ENCODE measurements at places on chromosomes 11 and 22.
A peak's percentile ranks its signal among the peaks of the same experiment; 100 is the strongest.

DNA sequence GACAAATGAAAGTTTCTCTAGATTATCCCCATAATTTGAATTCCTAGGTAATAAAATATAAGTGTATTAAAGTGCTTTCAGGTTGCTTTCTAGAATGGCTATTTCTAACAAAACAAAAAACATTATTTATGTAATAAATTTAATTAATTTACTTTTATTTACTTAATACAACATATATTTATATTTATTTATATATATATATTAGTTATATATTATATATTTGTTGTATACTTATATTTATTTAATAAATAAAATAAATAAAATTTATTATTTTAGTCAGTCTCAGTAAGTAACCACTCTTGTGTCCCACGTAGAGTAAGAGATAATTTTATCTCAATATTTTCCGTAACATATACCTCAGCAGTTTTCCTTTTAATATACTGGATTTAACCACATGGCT lies 1031.6 kb upstream of the CNTN5 start:
- no peak for DNase-seq

GRCh38 chr11:115539844-115540243 lies 35.6 kb upstream of the CADM1 start:
- DNase-seq, result no peak

DNA sequence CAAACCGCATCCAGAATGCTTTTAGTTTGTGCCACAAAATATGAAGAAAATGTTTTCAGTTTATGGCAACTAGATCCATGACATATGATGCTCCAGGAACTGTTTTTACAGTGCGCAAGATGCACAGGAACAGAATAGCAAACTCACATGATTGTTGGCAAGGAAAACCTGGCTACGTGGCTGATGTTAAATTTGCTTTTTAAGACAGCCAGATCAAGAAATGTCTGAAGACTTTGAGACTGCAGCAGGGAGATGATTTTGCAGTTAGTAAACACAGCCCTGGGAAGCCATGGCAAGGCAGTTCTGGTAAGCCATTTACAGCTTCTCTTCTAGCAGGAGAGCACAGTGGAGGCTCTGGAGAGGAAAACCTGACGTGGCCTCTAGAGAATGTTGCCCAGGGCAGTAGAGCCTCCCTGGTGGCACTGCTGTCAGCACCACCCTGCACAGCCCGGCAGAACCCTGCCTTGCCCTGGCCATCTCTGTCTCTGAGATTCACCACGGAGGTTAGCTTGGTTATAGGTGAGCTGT lies 69.8 kb upstream of the TNRC6B start:
- DNase-seq, result peak; percentile 23

DNA sequence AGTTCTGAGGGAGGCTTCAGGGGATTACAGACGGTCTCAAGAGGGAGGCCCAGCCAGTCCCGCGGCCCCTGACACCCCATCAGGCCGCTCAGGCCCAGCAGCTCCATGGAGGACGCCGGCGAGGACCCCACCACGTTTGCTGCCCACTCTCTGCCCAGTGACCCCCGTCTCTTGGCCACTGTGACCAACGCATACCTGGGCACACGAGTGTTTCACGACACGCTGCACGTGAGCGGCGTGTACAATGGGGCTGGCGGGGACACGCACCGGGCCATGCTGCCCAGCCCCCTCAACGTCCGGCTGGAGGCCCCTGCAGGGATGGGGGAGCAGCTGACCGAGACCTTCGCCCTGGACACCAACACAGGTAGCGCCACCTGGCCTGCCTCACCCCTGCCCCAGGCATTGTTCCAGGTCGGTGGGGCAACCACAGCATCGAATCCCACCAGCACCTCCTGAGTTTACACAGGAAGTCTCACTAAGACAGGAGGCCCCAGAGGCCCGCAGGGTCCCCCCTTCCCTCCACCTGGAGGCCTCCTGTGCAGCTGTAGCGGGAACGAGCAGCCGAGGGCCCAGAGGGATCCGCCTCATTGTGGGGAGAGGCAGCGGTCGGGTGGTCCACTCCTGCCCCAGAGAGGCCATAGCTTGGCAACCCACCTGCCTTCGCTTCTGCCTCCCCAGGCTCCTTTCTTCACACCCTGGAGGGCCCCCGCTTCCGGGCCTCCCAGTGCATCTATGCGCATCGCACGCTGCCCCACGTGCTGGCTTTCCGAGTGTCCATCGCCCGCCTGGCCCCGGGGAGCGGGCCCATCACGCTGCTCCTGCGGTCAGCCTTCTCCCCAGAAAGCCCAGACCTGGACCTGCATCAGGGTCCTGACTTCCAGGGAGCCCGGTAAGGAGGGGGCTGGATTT lies 1.0 kb downstream of the PGGHG start:
- no peak for DNase-seq

GRCh38 chr11:126307706-126308105 lies 3.8 kb downstream of the DCPS start:
- peak; percentile 69 for DNase-seq

DNA sequence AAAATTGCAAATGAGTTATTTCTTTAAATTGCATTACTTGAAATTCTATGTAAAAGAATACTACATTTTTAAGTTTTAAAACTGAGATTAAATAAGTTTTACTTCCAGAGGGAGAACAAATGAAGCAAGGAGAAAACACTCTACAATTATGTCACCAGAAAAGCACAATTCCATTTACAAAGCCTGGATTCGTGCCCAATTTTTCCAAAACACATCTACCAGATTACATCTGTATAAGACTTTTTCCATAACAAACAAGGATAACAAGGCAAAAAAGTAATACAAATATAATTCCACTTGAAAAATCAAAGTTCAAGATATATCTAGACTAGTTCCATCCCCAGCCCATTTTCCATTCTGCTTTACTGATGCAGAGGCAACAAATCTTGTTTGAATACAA lies 40.5 kb downstream of the MTMR2 start:
- no peak for DNase-seq

GRCh38 chr22:21713428-21714058 lies 22.1 kb downstream of the YPEL1 start:
- DNase-seq, result no peak

- peak; percentile 41 for DNase-seq
These were observed 553 bp upstream of the USP47 start for GRCh38 chr11:11841116-11841722.

DNA sequence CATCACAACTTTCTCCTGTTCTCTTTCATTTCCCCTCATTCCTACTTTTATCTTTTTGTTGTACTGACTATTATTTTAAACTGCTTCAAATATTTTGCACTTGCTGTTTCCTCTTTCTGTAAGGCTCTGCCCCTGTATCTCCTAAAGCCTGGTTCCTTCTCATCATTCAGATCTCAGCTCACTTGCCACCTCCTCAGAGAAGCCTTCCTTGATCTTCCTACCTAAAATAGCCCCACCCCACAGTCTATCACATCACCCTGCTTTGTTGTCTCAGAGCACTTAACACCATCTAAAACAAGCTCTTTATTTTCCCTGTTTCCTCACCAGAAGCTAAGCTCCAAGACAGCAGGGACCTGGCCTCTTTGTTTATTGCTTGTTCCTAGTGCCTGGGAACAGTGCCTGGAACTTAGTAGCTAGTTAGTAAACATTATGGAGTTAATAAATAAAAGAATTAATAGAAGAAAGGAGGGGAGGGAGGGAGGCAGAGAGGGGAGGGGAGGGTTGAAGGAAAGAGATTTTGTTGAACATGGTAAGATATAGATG lies 2.5 kb upstream of the STK33 start:
- DNase-seq, result no peak

GRCh38 chr11:15901790-15902189 lies 454.6 kb downstream of the SOX6 start:
- no peak for DNase-seq

Measured in hematopoietic multipotent progenitor cell treated with erythropoietin and hydrocortisone succinate and interleukin-3 and kit ligand, for 8 days (in vitro differentiated cells).